Astrocyte of the hippocampus (primary cell): ENCODE measurements at places on chromosomes 12 and 14.

GRCh38 chr14:90727082-90727481 lies 89.1 kb downstream of the TTC7B start:
- no peak for DNase-seq

GRCh38 chr14:31758941-31759340 lies 197.7 kb downstream of the NUBPL start:
- DNase-seq = no peak

DNA sequence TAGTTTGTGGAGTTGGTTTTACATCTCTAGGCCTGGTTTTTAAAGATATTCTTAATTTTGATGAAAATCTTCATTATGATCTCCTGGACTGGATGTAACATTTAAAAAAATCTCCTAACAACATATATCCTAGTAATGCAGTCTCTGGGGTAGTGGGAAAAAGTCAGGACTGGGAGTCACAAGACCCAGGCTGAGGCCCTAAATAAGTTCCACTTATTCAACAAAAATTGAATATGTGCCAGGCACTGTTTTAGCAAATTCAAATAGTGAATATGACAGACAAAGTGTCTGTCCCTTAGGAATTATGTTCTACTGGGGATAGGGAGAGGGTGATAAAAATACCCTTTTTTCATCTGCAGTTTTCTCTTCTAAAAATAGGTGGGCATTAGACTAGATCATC lies 248.4 kb downstream of the PAWR start:
- no peak for DNase-seq

GRCh38 chr12:47835831-47836155 lies 16.1 kb upstream of the HDAC7 start:
- no peak for DNase-seq

DNA sequence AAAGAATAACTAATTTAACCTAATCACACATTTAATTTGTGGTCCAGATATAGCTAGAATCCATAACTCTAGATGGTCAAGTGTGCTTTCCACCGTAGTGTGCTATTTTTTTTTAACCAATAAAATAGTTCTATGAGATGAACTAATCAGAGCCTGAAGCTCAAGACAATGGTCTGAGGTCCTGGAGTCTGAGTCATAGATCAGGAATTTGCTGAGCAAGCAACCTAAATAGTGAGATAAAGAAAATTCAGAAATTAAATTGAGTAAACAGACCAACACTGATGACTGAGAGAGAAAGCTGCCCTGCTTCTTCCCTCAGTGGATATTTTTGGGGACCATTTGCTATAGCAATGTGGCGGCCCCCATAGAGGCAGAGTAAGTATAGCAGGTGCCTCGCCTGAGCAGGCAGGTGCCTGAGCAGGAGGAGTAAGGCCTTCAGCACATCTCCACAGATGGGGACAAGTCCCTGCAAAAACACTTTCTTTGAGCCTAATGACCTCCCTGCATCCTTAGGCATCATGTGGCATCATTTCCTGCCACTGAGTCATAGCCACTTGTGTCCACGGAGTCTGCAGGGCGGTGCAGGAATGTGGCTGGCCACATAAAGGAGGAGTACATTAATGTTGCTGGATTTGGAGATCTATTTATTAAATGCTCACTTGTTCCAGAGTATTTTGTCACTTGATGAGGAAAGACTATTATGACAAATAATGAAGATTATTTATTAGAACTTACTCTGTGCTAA lies 13.9 kb upstream of the CLEC4E start:
- peak; percentile 73 for DNase-seq

GRCh38 chr12:101941306-101942249 lies 64.2 kb downstream of the DRAM1 start:
- no peak for DNase-seq

- peak; percentile 79 for DNase-seq
Observed at GRCh38 chr14:60722357-60723115, 1.6 kb downstream of the SIX4 start.

DNA sequence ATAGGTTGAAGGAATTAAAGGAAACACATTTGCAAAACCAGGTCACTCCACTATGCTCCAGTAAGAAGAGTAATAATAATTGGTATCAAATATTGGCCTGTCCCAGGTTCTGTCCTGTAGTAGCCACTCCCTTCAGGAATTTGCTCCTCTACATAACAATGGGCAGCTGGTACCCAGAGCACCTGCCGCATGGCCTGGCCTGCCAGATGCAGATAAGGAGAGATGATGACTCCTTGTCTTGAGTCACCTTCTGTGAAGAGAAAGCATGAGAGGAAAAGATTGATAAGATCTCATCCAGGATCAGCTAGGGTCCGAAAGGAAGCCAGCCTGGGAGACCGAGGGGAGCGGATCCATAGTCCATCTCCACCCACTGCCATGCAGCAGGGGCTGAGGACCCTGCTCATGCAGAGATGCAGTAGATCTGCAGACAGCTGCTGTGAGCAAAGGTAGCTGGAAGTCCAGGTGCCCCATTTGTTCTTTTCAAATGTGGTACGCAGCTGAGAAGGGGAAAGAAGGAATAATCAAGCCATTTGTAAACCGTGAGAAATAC lies 24.3 kb downstream of the VCPKMT start:
- DNase-seq = no peak

DNA sequence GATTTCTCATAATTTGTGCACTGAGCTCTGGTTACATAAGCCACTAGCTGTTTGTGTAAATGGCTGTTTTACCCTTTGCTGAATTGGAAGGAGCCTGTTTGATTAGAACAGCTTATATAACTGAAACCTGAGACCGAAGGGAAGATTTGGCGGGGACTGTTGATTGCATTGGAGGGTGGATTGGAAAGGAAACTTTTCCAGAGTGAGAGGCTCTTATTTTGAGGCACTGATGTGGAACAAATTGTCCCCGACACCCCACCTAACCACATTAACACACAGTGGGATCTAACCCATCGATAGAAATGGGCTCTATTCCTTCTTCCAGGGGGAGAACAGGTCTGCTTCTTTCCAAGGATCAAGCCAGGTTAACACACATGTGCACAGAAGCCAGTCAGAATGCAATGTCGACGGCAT lies 51.7 kb downstream of the TMEM30B start:
- peak; percentile 43 for DNase-seq

DNA sequence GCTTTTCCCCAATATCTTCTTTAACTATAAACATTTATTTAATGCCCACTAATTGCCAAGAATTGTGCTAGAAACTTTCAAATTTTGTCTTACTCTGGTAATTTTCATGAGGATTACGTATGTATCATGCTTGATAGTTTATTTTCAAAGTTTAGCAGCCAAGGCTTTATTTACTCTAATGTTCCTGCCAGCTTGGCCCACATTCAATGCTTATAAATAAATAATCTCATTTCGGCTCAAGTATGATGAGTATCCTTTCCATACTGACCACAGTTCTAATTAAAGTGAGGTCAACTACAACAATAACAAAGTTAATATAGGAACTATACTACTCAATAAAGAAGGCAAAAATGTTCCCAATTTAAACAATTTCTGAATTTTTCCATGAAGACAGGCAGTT lies 259.2 kb downstream of the MED13L start:
- no peak for DNase-seq

DNA sequence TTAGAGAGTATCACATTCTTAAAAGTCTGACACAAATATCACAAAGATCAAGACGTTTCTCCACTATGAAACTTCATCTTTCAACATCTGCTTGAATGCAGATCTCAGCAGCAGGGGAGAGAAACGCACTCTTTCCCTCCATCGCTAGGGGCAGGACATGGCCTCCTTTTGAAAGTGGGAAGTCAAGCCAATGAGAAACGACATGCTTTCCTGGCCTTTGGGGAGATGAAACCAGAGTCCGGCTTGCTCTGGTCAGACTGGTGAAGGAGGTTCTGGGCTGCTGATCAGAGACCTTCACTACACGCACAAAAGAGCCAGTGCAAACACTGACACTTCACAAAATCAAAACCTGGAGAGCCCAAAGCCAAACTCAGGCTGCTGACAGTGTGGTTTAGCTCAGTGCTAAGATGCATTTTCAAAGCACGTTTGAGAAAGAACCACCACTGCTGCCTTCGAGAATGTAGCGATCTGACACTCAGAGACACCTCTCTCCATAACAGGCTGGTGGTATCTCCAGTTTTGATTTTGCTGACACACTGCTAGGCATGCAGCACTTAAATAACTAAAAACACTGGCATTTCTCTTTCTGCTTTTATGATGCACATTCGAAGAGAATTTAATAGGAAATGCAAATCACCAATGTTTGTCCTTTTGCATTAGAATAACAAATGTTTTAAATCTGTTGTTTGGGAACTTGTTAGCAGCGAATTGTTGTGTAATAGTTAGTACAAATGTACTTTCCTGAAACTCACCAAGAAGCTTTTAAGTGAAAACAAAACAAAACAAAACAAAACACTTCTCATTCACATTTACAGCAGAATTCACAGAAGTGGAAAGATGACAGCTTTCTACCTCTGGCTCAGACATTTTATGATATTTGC lies 93.9 kb upstream of the OVCH1 start:
- DNase-seq = peak; percentile 14

DNA sequence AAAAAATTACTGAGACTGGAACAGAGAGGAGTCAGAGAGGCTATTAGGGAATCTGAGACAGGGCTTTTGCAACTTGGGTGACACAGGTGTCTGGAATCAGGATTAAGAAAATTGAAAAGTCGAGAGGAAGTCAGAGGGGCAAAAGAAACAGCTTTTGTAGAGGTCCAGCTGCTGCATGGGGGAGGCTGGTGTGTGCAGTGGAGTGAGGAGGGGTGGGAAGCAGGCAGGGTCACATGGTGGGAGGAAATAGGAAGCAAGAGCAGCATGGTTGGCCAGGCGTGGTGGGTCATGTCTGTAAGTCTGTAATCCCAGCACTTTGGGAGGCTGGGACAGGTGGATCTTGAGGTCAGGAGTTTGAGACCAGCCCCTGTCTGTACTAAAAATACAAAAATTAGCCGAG lies 69.7 kb upstream of the VRK1 start:
- no peak for DNase-seq

GRCh38 chr14:50008562-50008961 lies 107.8 kb downstream of the VCPKMT start:
- DNase-seq = no peak

- DNase-seq = peak; percentile 95
Observed at GRCh38 chr12:79690638-79691510, at the start of gene PAWR. Gene PAWR, minus strand, starts transcription at chr12:79690964. Its CDS starts 720 bp downstream, at chr12:79690244.

DNA sequence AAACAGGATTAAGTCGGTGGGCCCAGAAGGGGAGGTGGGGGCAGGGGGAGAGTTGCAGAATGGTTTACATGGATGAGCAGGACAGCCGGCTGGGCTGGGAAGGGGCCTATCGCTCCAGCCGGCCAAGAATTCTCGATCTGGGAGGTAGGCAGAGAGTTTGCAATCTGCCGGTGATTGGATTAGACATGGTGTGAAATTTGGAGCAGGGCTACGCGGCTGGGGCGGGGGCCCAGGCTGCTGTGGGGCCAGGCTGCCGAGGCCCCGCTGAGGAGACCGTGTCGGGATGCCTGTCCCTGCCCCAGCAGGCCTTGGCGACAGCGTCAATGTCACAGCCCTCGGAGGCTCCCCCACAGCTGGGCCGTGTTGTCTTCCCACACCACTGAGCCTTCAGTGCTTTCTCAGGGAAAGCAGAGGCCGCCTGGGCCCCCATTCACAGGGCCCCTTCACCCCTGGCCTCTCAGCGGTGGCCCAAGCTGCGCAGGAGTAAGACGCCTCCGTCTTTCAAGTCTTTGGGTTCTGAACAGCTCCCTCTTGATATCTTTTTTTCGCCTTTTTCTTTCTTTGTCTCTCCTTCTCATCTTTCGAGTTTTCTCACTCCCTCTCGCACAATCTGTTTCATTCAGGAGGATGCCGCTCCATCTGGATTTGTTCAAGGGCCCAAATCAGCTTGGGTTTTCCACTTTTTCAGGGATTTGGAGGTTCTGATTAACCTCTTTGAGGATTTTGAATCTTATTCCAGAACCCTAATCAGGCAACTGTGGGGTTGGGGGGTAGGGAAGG lies 117.5 kb upstream of the PARP11 start:
- DNase-seq = no peak

DNA sequence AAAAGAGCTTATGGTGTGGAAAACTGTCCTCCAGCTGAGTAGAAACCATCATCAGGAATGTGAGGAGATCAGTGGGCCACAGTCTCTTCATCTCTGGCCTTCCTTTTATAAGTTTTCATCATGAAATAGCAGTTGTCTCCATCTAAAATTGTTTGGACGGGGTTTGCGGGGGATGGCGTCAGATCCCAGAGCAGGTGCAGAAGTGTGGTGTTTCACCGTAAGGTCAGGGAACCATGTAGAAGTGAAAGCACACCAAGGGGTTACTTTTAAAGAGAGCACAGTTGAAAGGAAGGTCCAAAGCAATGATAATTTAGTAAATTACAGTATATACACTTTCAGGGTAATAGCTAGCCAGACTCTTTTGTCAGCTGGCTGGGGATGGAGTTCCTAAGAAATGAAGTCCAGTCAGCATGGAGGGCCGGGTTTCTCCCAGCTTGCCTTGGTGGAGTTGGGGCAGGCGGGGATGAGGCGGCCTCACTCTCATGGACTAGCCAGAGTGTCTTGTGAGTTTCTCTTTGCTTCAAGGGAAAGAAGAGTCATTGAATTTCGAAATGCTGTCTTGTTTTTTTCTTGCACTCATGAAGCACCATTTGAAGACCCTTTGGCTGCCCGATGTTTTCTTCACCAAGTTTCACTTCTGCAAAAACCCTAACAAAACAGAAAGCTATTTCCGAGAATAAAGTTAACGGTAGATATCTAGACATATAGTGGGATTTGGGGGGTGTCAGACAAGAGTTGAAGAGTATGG lies 100.6 kb downstream of the ETV6 start:
- no peak for DNase-seq

- no peak for DNase-seq
Observed at GRCh38 chr12:70762000-70762399, 124.8 kb upstream of the PTPRB start.

DNA sequence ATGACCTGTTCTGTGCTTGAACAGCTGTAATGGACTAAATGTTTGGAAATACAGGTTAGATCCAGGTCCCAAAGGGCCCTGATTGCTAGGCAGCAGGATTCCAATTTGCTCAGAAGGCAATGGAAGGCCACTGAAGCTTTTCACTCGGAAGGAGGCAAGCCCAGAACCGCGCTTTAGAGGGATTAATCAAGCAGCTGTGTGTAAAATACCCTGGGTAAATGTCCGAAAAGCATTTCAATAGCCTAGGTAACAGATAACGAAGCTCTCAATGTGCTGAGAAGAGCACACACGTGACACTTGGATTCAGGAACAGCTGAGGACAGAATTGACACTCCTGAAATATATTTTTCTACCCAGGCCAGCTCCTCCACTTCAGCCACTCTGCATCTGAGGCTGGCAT lies 436.1 kb downstream of the TMEM132D start:
- DNase-seq = no peak

- no peak for DNase-seq
Observed at GRCh38 chr14:105171004-105171673, 2.6 kb upstream of the JAG2 start.
